ENCODE measurements at places on chromosomes 7 and 10.

DNA sequence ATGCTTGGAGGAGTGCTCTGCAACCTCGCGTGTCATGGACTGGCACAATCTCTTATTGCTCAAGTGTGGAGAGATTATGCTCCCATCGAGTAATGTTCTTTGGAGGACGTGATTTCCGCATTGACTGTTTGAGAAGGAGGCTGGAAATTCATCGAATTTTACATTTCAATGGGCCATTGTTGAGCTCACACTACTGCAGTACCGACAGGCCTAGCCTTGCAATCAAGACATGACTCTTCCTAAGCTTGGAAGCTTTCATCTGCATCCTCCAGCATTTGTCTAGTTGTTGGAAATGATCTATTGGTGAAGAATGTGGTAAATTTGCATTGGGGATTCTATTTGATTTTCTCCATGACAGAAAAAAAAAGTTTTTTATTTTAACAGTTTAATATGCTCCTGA lies 156.8 kb downstream of the FZD1 start:
- DNase-seq: no peak

- DNase-seq: no peak
Observed at GRCh38 chr7:137335814-137336213, 7.7 kb downstream of the PTN start.

- no peak for DNase-seq
Observed at GRCh38 chr7:8714791-8715190, 281.4 kb downstream of the NXPH1 start.

DNA sequence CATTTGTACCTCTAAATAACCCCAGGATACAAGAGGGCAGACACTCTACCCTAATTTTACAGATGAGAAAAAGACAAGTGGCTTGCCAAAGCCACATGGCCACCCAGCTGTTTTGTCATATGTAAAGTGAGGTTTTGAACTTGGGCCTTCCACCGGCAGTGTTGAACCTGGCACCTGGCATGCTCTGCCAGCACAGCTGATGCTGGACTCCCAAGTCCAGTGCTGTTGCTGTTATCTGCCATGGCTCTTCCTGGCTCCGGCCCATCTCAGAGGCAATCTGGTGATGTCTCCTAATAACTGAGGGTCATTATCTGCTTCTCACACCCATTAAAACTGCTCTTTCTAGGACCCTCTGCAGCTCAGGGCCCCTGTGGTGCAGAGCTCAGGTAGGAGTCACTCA lies 25.0 kb downstream of the BCCIP start:
- no peak for DNase-seq

GRCh38 chr7:121244120-121244870 lies 84.5 kb upstream of the WNT16 start:
- no peak for DNase-seq

GRCh38 chr10:117136391-117136975 lies 1.6 kb downstream of the VAX1 start:
- DNase-seq: no peak

DNA sequence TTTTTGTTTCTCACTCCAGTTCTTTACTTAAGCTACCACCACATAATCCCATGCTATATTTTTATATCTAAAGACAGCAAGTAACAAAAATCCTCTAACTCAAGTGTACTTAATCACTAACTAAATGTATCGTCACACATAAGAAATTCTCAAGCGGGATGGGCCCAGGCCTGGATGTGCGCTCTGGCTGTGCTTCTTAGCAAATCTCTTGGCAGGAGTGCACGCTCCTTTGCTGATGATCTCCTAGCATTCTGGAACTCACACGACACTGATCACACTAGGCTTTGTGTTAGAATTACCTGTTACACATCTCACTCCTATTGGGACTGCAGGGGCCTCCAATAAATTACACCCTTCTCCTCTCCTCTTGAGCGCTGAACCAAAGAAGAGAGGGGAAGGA lies 46.7 kb upstream of the CALD1 start:
- no peak for DNase-seq

Data from ELR (cell line).